ENCODE measurements at places on chromosomes 12 and 14.

DNA sequence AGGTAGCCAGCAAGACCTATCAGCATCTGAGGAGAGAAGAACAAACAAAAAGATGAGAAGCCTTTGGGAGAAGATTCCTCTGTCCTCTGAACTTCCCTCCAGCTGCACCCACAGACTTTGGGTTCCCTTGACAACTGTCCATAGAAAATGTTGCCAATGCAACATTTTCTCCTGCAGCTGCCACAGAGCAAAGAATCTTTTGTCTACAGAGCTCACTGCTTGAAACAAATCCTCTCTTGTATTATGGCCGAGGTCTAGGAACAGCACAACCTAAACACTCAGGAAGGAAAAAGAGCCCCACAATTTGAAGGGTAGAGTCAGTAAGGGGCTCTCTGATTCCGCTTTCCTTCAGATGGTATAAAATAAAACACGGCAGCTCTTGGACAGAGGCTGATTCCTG is 14.3 kb downstream of the POMT2 start:
- no peak for DNase-seq

DNA sequence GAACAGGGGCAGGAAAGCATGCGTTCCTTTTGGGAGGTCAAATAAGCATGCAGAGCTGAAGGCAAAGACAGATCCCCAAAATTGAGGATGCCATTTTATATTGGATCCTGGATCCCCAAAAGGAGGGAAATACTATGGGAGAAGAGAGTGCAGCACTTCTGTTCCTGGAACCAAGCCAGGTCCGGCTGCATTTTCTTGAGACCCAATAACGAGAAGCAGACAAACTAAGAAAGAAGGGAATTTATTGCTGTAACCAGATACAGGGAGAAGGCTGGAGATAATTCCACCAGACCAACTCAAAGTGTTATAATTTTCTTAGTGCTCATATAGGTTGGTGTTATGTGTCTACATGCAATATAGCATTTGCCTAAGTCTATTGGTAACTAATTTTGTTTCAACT is 60.8 kb downstream of the PDE6H start:
- no peak for DNase-seq

DNA sequence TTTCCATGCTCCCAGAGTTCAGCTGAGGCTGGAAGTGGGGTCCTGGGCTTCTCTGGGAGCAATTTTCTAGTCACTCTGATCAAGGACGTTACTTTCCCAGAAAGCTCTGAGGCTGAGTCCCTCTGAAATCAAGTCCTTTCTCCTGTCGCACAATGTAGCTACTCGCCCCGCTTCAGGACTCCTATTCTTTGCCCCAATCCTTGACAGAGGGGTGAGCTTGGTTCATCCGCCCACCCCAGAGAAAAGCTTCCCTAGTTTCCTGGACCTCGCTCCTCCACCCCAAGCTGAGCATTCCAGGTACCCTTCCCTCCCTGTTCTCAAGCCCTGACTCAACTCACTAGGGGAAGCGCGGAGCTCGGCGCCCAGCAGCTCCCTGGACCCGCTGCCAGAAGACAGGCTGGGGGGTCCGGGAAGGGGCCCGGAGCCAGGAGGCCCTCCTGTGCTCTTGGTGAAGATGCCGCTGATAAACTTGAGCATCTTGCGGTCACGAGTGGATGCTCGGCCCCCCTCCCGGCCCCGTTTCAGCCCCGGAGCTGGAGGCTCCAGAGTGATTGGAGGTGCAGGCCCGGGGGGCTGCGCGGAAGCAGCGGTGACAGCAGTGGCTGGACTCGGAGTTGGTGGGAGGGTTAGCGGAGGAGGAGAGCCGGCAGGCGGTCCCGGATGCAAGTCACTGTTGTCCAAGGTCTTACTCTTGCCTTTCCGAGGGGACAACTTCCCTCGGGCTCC is 1.6 kb downstream of the AGAP2 start:
- no peak for DNase-seq

GRCh38 chr14:89827265-89827664 is 127.3 kb downstream of the EFCAB11 start:
- no peak for DNase-seq

- DNase-seq, result no peak
Observed at GRCh38 chr14:58961045-58961731, 227.3 kb upstream of the DAAM1 start.

DNA sequence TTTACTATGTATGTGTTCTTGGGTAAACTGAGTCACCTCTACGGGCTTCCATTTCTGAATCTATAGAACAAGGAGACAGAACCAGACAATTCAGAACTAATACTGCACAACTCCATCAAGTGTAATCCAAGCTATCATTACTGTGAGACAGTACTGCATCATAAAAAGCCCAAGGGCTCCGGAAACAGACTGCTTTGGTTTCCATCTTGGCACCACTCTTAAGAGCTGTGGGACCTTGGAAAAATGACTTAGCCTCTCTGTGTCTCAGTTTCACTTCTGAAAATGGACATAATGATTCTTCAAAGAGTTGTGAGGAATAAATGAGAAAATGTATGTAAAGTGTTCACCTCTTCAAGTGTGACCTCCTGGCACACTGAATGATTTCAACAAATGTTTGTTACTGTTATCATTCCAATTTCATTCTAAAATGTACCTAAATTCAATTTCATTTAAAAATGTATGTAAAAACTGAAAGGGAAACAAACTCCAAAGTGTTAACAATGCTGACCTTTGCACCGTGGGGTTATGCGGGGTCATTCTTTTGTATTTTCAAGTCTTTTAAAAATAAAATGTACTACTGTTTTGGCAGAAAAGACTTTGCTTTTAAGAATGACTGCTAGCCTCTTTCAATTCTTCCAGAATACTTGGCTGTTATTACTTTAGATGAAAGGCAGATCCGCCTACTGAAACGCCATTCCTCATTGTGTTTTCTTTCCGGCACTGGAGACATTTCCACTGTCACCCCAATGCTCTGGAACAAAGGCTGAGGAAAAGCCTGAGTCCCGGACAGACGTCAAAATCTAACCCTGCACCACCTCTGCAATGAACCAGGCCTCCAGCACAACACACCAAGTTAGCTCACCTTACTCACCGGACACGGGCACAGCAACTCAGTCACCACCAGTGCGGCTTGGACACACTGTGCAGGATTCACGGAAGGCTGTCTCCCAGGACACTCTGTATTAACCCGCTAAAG is 62.8 kb downstream of the TMCC3 start:
- no peak for DNase-seq

DNA sequence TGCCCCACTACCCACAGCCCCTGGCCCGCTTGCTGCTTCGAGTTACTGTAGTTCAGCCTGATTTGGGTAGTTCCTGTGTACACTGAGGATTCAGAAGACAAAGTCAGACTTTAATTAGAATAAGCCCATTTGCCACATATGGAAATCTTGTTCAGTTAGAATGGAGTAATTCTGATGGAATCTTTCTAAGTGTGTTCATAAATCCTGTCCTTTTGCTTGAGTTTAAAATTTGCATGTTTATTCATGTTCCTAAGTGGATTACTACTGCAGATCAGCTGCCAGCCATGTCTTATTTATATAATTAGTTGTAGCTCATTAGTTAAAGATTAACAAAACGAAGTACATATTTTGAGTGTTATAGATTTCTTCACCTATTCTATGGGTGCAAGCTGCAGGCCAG is 504.5 kb downstream of the PCNX1 start:
- no peak for DNase-seq

DNA sequence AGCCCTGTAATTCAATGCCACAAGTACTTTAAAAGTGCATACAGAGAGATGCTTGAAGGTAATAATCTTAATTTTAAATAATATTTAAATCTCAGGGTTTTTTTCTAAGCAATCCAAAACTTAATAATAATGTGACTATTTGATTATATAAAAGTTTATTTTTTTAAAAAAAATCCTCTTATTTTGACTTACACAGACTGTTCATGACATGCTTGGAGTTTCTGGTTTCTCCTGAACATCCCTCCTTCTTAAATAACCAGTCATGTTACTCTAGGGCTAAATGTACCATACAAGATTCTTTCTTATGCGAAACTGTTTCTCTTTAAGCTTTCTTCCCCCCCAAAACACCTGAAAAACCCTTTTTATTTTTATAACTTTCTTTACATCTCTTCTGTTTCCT is 58.2 kb upstream of the SLC2A13 start:
- DNase-seq, result peak; percentile 42

DNA sequence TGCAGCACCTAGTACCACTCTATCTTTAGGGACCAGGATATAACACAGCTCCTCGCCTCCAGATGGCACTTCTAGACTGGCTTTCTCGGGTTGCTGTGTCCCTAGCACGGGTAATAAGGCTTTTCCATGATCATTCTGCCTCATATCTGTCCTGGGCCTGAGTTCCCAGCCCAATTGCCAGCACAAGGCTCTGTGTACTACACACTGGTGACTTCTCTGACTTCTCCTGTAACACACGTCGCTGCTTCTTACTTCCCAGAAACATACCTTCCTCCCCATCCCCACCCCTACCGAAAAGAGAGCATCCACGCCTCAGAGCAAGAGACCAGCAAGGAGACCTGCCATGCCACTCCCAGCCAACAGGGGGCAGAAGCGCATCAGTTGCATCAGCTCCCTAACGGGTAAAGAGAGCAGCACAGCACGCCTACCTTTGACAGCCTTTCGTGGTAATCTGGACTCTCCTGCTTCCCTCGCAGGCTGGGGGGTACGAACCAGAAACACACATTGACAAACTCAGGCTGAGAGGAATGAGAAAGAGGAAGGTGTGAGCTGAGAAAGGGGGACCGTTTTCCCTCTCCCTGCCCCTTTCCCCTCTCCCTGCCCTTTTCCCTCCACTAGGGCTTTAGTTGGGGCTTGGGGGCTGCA is 21.2 kb upstream of the ZNF740 start:
- peak; percentile 92 for DNase-seq

DNA sequence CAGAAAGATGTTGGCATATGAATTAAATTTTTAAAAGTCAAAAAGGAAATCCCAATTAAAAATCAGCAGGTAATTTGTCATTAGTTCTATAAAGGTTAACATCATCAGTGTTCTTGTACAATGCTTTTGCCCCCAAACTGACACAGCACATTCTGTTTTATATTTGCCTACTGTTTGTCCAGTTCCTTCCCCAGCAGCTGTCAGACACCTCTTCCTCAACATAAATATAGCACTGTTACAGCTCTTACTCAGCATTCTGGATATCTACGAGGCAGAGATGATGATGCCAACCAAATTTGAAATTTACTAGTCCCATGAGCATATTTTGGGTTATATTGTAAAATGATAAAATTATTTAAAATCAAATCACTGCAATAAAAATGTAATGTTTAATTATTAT is 124.6 kb downstream of the SINHCAF start:
- no peak for DNase-seq

DNA sequence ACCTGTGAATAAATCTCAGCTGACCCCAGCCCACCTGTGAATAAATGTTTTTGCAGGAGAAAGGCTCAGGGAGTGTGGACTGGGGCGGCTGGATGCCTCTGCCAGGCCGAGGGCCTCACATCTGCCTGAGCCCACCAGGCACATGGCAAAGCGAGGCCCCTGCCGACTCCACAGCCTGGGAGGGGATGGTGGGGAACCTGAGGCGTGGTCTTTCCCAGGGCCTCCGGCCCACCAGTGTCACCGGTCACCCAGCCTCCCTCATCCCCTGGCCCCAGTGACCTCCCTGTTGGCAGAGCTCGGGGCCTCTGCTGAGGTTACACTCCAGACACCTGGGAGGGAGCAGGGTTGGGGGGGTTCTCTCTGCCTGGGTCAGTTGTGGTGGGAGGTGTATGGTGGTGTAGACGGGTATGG is 8.2 kb downstream of the NOC4L start:
- DNase-seq, result no peak

DNA sequence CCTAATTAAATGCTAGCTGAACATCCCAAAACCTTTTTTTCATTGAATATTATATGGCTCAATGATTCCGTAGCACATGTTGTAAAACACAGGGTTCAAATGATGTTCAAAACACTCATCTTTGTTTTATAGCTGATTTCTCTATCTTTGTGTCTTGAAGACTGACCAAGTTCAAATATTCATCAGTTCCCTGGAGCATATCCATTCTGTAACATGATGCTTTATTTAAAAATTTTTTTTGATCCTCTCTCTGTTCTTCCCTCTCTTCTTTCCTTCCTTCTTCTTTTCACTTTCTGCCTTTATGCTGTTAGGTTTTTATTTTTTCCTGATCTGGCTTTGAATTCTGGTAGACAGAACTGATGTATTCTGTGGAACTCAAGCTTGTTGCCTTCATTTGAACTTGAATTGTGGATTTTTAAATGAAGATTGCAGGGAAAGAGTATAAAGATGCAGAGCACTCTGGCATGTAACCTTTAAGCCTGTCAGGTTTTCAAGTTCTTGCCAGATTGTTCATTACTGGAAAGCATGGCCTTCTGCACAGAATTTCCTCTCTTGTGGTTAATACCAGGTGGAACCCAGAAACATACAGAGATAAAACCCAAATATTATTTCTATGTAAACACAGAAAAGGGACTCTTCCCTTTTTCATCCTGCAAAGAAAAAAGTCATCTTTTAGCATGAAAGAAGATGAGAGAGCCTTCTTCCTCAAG is 39.5 kb downstream of the PROX2 start:
- DNase-seq, result peak; percentile 26

GRCh38 chr12:27455589-27455988 is 9.1 kb downstream of the SMCO2 start:
- no peak for DNase-seq

DNA sequence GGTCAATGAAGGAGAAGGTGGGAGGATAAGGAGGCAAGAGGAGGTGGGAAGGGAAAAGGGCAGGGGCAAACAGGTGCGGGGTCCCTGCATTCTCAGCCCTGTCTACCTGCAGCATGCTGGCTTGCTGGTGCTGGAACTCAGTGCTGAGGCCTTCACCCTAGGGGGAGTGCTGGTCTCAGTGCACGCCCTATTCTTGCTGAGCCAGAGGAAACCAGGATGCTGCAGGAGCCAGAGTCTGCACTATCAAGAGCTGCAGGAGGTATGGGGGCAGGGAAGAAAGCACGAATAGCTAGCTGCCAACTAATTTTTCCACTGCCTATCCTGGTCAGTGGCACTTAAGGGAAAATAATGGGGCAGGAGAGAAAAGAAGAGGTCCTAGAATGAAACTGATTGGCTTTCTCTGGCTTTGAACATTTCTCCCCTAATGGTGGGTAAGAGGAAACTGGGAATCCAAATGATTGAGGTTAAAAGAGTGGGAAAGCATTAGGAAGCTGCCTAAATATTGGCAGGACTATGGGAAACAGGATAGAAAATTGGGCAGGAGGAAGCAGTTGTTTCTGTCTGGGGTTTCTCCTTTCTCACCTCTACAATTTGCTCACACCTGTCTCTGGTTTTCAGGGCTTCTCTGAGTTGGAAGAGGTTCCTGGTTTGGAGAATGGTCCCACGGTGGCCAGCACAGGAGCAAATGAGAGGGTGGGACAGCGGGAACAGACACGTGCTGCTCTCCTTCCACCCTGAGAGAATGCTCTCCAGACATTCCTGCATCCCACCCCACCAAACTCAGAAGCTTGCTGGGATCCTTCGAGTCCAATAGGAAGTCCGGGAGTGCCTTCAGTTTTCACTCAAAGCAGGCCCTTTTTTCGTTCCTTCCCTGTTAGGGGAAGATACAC is 1.9 kb downstream of the TMEM253 start:
- peak; percentile 44 for DNase-seq

GRCh38 chr14:73909681-73910080 is 23.0 kb downstream of the ZNF410 start:
- no peak for DNase-seq
